ENCODE measurements at places on chromosomes 5 and 9.

DNA sequence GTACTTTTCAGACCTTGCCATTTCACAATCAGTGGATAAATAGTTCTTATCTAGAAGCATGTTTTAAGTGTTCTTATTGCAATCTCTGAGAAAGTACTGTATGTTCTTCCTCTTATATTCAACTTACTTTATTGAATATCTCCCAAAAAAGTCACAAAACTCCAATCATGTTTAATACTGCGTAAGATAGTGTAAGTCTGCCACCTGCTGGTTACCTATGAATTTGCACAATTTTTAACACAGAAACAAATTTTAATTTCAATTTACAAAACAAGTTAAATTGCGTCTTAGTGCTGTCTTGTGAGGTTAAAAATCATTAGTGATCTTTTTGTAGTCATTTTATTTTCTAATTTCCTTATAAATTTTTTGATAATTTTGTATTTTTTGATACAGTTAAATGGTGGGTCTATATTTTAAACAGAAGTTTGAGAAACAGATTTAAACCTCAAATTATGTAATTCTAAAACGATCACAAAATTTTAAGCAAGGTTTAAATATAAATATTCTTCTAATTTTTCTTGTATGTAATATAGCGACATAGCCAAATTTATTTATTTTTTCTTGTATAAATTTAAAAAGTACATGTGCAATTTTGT is 115.8 kb downstream of the EMB start:
- no peak for DNase-seq

DNA sequence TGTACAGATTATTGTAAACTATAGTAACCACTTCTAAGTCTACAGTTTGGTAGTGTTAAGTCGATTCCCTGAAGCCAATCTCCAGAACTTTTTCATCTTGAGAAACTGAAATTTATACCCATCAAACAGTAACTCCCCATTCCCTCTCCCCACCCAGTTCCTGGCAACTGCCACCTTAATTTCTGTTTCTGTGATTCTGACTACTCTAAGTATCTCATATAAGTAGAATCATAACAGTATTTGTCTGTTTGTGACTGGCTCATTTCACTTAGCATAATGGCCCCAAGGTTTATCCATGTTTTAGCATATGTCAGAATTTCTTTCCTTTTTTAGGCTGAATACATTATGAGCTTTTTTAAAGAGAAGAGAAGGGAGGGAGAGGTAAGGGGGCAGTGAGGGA is 61.4 kb downstream of the SPOCK1 start:
- peak; percentile 78 for DNase-seq

- no peak for DNase-seq
These were observed 22.3 kb downstream of the AQP3 start for GRCh38 chr9:33425128-33425533.

- no peak for DNase-seq
These were observed 158.7 kb upstream of the HMHB1 start for GRCh38 chr5:143653256-143653655.

DNA sequence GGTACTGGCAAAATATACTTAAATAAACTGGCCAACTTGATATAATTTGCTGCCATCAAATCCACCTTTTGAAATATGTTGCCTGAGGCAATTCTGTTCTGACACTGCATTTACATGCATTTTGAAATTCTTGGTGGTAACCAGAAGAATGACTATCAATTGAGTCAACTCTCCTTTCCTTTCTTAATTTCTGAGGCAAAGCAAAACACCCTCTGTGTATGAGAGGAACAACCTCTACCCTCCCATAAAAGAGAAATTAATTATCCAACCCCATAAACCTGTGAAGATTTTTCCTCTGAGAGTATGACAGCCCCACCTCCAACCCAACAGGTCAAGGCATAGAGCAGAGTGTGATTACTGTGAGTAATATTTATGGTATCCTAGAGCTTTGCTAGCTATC is 286.8 kb downstream of the NR2F1-AS1 start:
- DNase-seq: no peak

- DNase-seq: peak; percentile 69
These were observed 16.9 kb downstream of the PDGFRB start for GRCh38 chr5:150138551-150139265.

- no peak for DNase-seq
These were observed 56.7 kb upstream of the NAA35 start for GRCh38 chr9:85884256-85884655.

DNA sequence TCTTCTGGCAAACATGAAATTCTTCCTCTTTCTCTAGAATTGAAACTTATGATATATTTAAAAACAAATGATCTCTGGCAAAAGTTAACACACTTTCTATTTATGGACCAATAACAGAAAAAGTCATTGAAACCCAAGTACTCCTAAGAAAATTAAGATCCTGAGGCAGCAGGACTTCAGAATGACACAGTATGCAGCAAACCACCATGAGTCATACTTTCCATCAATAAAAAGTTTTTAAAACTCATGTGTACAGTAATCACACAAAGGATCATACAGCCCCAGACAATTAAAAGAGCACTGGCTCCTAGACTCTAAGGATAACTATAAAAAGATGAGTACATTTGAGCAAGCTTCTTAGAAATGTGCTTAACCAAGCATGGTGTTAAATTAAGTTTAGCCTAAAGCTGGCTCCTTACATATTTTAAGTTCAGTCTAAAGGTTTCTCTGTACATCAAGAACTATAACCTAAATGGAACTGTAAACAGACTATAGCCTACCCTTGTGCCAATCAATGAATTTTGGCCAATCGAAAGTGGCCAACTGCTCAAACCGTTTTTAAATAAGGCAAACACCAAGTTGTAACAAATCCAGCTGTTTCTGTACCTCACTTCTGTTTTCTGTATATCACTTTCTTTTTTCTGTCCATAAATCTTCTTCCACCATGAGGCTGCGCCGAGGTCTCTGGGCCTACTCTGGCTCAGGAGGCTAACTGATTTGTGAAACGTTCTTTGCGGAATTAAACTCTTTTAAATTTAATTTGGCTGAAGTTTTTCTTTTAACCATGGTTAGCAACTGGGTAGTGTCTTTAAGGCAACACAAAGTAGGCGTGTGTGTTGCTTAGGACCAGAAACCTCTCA is 232.1 kb upstream of the PIK3R1 start:
- DNase-seq: no peak

- no peak for DNase-seq
These were observed 162.0 kb upstream of the SEMA6A start for GRCh38 chr5:116736671-116737070.

- DNase-seq: no peak
These were observed 564.9 kb upstream of the TUSC1 start for GRCh38 chr9:26243029-26243697.

- DNase-seq: peak; percentile 79
These were observed 2.0 kb upstream of the NINJ1 start for GRCh38 chr9:93136011-93136440.

GRCh38 chr9:113876151-113876992 is at the start of gene ZNF618:
TSS of gene ZNF618 (plus strand) at chr9:113876309. CDS start at chr9:113876381, 72 bp downstream.
- peak; percentile 37 for DNase-seq

GRCh38 chr9:124239249-124240073 is 18.3 kb upstream of the NEK6 start:
- DNase-seq: no peak

GRCh38 chr9:105683688-105684275 is 10.6 kb upstream of the TMEM38B start:
- no peak for DNase-seq

- no peak for DNase-seq
These were observed 15.4 kb downstream of the PLGRKT start for GRCh38 chr9:5422276-5422675.

GRCh38 chr9:23172979-23173637 is 652.9 kb downstream of the ELAVL2 start:
- DNase-seq: no peak

GRCh38 chr9:86637515-86637914 is 283.3 kb upstream of the TUT7 start:
- DNase-seq: peak; percentile 84

- no peak for DNase-seq
These were observed 84.0 kb downstream of the PIK3R1 start for GRCh38 chr5:68299575-68299974.

DNA sequence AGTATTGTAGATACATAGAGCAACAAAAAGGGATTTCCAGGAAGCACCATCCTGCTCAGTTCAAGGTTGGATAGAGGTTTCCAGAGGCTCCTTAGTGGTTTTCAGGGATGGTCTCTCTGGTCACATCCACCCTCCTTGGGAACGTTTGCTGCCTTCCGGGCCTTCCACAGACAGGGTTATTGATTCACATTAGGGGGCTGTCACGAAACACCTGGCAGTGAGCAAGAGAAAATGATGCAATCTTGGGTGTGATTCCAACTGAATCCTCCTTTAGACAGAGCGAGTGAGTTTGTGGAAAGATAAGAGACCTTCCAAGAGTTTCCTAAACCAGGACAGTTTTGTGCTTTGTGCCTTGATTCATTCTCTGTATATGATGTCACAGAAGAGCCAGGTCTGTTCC is 43.8 kb upstream of the CTSL start:
- no peak for DNase-seq

- DNase-seq: no peak
These were observed 78.1 kb upstream of the PJA2 start for GRCh38 chr5:109487753-109488420.

GRCh38 chr5:166540156-166540555 is 1751.3 kb upstream of the WWC1 start:
- peak; percentile 38 for DNase-seq

DNA sequence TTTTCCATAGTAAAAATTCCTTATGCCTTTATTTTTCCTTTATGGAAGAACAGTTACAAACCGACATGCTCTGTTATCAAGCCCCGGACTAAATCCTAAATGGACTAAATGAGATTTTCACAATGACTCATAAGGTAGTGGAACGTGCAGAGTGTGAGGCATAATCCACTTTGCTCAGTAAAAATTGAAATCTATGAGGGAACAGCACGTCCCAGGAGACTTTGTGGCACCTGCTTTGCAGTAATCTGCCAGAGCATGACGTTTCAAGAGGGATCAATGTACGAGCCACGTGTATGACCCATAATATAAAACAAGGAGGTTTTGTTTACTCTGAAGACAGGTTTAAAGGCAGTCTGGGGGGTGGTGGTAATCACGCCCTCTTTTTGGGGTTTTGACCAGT is 83.8 kb upstream of the GNA14 start:
- no peak for DNase-seq

DNA sequence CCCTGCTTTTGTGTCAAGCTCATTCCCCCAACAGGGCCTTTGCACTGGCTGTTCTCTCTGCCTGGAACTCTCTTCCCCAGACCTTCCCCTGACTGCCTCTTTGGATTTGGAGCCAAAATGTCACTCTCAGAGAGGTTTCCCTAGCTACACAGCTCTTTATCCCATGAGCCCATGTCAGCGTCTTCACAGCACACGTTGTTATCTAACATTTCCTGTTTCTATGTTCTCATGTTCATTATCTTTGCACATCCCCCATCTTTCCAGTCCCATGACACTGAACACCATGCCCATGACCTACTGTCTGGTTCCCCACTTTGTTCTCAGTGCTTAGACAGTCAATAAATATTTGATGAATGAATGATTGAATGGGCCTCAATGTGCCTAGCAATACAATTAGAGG is 26.3 kb upstream of the ARSI start:
- no peak for DNase-seq

GRCh38 chr5:13027874-13028273 is 916.6 kb downstream of the DNAH5 start:
- peak; percentile 21 for DNase-seq

GRCh38 chr5:91160714-91161285 is 222.3 kb downstream of the ARRDC3 start:
- no peak for DNase-seq

- DNase-seq: peak; percentile 75
These were observed 165.9 kb upstream of the PPP1R2B start for GRCh38 chr5:156684216-156684615.

DNA sequence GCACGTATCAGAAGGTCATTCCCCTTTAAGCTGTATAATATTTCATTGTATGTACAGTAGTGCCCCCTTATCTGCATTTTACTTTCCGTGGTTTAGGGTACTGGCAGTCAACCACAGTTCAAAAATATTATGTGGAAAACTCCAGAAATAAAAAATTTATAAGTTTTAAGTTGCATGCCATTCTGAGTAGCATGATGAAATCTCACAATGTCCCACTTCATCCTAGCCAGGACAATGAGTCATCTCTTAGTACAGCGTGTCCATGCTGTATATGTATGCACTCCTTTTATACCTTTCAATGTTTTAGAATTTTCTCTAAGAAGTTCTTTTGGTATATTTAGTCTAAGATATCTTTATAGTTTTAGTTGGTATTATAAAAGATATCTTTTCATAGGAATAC is 115.0 kb upstream of the HAND1 start:
- DNase-seq: no peak

DNA sequence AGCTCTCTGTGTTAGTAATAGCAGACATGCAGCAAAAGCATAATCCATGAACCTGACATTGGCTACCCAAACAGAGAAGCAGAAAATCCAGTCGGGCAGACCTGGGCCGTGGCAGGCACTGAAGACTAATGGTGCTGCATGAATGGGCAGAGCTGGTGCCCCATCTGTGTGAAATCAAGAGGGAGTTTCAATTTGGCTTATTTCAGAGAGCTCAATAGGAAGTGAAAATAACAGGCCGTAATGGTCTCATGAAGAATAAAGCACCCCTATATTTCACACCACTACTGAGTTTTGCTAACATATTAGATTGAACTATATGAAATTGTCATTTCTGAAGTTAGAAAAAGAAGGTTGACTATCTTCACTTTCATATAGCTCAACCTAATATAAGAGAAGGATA is 149.7 kb downstream of the ENC1 start:
- DNase-seq: no peak

Measured in brain (organoid and tissue), 16 donors.